ENCODE measurements at places on chromosomes 2 and 18.

DNA sequence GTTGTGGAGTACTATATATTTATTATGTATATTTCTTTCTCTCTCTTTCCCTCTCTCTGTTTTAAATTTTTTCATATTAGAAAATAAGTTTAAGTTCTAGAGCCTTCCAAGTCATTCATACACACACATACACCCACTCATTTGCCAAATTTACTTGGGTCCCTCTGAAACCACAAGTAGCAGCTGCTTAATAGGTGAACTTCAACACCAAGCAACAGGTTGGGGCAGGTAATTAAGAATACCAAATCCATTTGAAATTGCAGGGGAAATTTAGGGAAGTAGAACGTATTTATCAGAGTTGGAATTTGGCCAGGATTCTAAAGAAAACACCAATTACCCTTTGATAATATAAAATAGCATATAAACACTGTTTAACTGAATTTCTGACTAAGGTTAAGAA, 75.0 kb upstream of the RBBP8 start:
- DNase-seq = no peak

DNA sequence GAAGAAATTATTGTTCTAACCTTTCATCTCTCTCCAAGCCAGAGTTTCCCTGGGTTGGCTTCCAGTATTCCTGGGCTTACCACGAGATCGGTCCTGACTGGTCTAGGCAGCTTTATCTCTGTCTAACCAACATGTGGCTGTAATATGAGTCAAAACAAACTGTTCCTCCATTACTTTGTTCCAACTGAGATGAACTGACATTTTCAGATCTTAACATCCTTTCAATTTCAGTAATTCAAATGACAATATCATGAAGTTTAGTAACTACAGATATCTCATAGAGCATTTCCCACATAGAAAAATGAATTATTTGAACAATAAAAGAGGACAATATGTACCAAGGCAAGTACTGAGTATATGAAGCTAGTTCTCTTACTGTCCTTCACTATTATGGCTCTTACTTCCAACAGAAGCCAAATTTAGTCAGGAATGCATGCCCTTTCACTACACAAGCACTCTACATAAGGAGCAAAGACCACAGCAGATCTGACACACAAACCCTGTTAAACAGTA, 15.5 kb downstream of the SLC25A12 start:
- DNase-seq = no peak

GRCh38 chr2:12755384-12755783, 38.6 kb downstream of the TRIB2 start:
- DNase-seq = no peak

DNA sequence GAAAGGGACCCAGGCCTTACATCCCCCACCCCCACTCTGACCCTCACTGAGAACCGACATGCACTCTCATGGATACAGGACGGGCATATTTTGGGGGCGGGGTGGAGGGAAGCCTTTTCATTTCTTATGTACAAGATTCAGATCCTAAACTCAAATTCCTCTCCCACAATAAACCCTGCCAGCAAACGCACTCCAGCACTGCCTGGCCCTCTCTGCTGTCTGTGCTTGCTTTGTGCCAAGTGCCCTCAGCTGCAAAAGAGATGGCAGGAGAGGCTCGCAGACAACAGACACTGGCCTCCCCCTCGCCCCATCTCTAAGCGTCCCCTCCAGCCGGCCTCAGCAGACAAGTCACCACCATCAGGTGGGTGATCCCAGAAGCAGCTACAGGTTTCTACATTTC, 42.4 kb downstream of the FAM168B start:
- DNase-seq = peak; percentile 70

DNA sequence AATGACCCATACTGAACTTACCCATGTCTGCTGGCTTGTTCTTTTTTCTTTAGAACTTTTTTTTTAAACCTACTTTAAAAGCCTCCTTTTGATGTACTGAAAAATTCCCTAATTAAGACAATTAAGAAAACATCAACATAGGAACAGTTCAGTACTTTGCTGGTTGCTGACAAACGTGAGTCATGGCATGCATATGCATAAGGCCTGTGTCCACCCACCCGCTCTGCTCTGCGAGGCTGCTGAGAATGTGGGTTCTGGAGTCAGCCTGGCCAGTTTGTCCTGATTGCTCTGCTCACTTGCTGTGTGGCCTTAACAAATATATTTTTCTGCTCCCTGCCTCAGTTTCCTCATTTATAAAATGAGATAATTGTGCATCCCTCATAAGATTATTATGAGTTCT, 27.3 kb downstream of the LAMA3 start:
- no peak for DNase-seq

DNA sequence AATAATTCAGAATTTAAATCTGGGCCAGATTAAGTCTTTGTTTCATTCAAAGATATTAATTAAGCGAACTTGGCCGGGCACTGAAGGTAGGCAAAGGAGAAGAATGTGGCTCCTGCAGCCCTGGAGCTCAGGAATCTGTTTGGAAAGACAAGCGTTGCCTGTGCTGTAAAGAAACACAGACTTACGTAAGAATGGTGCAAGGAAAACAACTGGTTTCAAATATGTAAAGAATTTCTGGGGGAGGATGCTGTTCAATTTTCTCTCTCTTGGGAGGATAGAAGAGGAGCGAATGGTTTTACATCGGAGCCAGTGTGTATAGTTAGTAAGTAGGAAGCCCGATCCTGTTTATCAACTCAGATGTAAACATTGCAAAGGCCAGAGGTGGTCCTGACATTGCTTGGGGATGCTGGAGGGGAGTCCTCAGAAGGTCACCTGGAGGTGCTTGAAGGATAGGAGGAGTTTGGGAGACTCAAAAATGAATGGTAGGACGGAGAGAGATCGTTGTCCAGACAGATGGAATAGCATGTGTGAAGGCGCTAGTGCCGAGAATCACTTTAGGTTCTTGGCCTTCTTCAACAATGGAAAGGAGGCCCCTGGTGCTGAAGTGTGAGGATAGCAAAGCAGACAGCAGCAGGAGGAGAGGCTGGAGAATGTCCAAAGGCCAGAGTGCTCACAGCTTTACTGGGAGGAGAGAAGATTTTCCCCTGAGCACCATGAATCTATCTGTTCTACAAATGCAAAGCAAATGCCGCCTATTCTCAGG, 456.1 kb downstream of the LPIN1 start:
- no peak for DNase-seq

DNA sequence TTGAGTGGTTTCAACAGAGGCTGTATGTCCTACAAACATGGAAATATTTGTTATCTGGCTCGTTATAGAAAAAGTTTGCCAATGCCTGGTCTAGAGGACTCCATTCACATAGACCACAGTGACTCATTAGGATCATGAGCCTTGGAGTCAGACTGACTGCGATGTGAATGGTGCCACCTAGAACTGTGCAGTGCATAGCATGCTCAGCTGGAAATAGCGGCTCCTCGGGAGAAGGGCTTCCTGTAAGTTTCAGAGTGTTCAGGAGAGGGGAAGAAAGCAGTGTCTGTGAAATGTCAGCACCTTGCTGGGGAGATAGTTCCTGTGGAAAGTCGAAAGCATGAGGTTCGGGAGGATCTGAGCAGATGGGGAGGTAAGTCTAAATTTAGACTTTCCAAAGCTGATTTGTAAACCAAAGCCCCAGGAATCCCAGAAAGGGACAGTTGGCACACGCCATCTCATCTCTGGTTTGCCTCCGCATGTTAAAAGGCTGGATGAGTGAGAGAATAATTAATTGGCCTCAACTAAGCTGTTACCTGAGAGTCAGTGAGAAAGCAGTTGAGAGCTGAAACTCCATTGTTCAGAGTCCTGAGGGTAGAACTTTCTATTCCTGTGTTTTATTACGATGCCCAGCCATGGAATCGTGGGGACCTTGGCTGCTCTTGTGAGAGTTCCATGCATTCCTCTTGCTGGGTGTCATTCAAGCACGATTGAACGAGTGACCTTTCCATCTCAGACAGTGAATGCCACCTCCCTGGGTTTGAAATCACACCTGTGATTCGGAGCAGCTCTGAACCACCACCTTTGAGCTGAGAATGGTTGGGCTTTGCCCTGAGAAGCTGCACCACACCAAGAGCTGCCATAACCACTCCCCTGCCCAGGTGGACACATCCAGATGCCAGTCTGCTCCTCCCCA, 99.5 kb downstream of the MAPK4 start:
- DNase-seq = no peak

- no peak for DNase-seq
Measured at GRCh38 chr2:1728821-1729220, 15.5 kb downstream of the PXDN start.

- DNase-seq = no peak
Measured at GRCh38 chr18:39276764-39277163, 1711.2 kb upstream of the CELF4 start.

DNA sequence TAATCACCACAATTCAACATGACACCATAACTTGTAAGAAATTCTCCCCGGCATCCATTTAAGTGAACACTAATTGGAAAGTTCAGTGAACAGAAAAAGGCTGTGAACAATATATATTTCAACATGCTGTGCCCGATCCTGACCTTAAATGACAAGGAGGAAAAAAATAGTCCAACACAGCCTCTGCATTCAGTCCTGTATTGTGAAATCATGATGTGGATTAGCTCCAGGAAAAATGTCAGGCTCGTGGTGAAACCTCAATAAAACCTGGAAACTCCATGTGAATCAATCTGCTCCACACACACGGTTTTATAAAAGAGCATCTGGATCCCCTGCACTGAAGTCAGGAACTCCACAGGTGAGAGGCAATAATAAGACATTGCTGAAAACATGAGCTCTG, 145.4 kb upstream of the SPOPL start:
- no peak for DNase-seq

- DNase-seq = no peak
Measured at GRCh38 chr18:56475250-56475649, 163.1 kb downstream of the TXNL1 start.

DNA sequence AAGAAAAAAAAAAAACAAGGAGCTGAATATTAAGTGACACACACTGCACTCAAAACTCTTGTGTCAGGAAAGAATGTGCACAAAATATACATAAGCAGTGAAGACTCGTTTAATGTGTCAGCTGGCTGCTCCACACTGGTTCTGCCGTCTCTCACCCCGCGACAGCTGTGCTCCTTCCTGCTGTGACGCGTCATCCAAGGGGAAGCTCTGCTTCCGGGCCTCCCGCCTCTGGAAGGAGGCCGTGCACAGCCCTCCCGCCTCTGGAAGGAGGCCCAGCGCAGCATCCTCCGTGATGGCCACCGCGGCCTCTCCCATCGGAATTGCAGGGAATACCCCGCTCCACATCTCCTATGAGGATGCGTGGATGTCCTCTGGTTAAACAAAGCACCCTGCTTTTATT, 151.0 kb downstream of the HDAC4 start:
- DNase-seq = no peak

- DNase-seq = no peak
Measured at GRCh38 chr2:219001100-219001576, 7.9 kb upstream of the CRYBA2 start.

DNA sequence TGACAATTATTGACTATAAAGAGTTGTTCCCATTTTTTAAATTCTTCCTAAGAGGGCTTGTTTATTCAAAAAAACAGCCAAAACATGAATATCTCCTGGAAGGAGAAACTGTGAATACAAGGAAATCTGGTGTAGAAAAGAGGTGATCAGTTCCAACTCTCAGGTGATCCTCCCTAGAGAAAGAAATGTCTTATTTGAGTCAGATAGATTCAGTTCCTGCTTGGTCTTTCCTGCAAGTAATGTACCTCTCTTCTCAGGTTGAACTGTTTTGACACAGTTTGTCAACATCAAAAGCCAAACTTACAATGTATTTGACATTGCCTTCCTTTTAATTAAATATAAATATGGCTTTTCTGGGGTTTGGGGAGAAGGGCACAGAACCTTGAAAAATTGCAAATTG, 567.4 kb downstream of the ARHGAP15 start:
- no peak for DNase-seq

DNA sequence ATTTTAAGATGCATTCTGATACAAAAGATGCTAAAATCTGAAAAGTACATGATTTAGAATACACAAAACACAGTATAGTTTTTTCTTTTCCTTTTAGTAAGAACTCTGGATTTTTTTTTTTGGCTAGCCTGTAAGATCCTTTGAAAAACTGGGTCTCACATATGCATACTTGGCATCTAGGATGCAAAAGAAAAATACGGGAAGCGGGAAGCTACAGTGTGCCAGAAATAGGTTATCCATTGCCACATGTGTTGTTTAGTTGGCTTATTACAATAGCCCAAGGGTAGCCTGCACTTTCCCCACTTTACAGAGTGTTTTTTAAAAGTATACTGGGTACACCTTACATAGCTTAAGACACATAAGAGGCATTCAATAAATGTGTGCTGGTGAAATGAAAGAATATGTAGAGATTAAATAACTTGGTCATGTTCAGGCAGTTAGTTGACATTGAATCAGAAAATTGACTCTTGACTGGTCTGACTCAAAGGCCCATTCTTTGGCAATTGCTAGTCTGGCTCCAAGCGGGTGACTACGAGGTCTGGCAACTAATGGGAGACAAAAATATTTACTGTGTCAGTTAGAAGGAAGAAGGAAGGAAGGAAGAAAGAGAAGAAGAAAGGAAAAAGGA, 286.8 kb upstream of the TRIB2 start:
- no peak for DNase-seq
